ENCODE measurements at places on chromosomes 3 and 15.

DNA sequence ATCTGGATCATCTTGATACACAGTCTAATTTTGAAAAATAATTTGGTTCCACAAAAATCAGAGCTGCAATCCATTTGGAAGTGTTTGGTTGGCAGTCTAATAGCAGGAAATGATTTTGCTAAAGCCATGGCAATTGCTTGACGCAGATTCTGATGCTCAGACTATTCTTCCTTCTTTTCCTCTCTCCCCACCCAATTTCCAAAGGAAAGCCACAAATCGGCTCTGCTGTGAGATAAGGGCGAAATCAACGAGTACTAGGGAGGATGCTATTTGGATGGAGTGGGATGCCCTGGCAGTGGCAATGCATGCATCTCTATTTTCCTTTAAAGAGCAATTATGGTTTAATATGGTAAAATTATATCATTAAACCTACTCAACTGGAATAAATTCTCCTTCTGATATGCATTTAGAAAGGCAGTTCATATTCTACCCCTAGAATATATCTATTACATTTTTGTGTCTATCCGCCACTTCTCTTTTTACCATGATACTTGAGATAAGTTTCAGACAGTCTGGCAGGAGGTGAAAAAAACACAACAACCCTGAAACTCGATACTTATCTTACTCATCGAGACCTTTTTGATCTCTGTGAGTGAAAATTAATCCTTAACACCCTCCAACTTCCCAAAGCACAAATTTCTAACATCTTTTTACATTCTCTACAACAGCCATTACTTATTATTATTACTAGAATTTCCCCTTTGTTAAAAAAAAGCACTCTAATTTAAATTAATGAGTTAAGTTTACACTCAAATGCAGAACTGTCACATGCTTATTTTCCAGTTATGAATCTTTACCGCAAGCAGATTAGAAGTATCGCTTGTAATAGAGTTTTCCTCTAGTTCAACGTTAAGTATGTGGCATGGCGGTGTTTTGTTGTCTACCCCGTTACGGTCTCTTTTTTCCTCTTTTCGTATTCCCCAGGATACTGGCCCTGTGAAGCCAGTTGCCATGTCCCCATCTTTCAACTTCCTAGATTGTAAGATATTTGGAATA, 433.3 kb downstream of the FOXP1 start:
- no peak for DNase-seq

DNA sequence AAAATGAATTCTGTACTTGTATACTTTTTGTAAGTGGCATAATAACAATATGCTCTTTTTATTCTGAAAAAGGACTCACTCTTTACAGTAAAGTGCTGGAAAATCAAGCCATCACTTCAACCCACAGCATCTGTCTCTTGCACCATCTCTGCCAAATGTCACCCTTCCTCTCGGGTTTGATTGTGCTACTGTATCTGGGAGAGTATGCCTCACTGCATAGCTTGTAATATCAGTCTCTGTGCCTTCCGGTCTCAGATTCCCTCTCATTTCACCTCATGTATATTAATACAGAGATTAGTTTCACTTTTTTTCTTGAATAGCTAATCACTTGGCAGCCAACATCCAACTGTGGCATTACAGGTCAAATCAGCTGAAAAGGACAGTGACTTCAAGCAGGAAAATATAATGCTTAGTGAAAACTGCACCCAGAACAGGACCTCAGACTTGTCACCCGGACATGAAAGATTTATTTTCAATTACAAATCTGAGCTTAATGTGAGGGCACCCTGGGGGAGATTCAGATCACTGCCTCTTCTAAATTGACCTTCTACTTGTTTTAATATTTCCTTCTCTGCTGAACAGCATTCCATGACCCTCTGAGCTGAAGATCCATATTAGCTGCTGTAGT, 605.8 kb upstream of the NAALADL2 start:
- DNase-seq: no peak

DNA sequence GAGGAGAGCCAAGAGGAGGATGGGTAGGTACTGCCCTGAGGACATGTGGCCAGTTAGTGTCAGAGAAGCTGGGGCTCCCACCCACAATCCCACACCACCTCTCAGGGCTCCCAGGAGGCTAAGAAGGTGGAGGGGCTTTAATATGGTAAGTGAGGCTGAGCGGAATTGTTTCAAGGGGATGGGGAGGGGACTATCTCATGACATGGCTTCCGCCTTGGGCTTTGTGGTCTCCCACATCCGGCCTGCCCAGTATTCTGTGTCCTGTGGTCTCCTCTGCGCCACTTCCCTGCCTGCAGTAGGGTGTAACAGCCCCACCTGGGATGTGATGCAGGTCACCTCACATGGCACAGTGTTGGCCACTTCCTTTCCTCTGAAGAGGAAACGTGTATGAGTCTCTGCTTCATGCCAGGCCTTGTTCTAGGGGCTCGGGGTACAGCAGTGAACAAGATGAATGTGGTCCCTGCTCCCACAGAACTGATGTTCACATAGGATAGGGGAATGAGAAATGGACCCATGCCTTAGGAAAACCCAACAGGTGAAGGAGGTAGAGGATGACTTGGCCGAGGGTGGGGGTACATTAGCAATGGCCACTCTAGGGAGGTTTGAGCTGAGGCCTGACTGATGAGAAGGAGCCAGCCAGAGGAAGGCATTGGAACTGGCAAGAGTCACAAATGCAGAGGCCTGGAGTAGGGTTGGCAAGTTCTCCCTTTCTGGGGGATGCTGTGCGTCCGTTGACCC, 3.2 kb downstream of the NEIL1 start:
- DNase-seq: peak; percentile 90

GRCh38 chr3:138332472-138333073, 2.9 kb upstream of the NME9 start:
- no peak for DNase-seq

- no peak for DNase-seq
Measured at GRCh38 chr3:100089812-100090668, 24.3 kb downstream of the FILIP1L start.

GRCh38 chr15:50933341-50933740, 24.9 kb downstream of the AP4E1 start:
- DNase-seq: no peak

Measured in effector memory CD8-positive, alpha-beta T cell (primary cell).